ENCODE measurements at places on chromosomes 13 and 19. TPM values are rescaled to one million over a fixed set of nuclear protein-coding genes. Genes with fewer than 3 reads are reported as not detected.

Gene PLPPR3
- total RNA-seq, result not detected

Gene SIGLEC9
- not detected for total RNA-seq

Gene MYO16
- total RNA-seq, result not detected

Gene SLITRK6
- total RNA-seq, result 9.0 TPM

Gene PEAK3
- not detected for total RNA-seq

Gene TEX26
- total RNA-seq, result not detected

Gene ZNF790
- 9.7 TPM for total RNA-seq

Gene ZNF91
- 7.9 TPM for total RNA-seq

Gene FCAR
- total RNA-seq, result not detected

Gene RAB20
- total RNA-seq, result 8.2 TPM

Gene SPRYD7
- 5.0 TPM for total RNA-seq

Gene MYH14
- total RNA-seq, result 6.8 TPM

Gene NEK3
- 6.8 TPM for total RNA-seq

Gene ZNF813
- total RNA-seq, result 3.9 TPM

Gene ZNF534
- total RNA-seq, result not detected

Gene DOCK9
- 62.1 TPM for total RNA-seq

Gene CD209
- not detected for total RNA-seq

Gene BCL3
- total RNA-seq, result 4.7 TPM

Measured in bronchial epithelial cell (primary cell).